ENCODE measurements at places on chromosomes 3 and 15.

- peak; percentile 47 for DNase-seq
Measured at GRCh38 chr15:48413304-48413703, 82.1 kb downstream of the DUT start.

DNA sequence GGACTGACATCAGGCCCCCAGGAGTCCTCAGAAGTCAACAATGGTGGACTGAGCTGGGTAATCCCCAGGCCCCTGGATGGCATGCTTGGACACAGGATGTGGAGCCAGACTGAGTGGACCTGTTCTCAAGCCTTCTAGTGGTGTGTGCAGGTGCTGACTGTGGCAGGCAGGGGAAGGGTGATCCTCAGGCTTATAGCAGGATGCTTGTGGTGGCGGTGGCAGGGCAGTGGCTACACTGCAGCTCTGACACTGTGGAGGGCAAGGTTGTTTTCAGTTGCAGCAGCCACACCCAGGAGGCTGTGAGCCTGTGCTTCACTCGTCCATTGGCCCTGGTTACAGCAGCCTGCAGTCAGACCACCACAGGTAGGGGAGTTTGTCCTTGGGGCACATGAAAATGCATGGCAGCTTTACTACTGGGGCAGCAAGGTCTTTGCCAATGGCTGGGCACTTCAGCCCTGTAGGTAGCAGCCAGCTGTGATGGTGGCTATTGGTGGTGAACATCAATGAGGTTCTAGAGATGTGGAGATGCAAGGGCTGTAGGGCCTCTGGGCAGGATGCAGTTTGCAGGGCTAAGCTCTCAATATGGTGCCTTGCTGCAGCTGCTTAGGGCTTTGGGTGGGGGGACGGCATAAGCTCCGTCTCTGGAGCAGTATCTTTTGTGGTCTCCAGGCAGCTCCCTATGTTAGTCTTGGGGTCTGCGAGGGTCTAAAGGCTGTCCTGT is 17.5 kb upstream of the MYO5A start:
- DNase-seq = no peak

DNA sequence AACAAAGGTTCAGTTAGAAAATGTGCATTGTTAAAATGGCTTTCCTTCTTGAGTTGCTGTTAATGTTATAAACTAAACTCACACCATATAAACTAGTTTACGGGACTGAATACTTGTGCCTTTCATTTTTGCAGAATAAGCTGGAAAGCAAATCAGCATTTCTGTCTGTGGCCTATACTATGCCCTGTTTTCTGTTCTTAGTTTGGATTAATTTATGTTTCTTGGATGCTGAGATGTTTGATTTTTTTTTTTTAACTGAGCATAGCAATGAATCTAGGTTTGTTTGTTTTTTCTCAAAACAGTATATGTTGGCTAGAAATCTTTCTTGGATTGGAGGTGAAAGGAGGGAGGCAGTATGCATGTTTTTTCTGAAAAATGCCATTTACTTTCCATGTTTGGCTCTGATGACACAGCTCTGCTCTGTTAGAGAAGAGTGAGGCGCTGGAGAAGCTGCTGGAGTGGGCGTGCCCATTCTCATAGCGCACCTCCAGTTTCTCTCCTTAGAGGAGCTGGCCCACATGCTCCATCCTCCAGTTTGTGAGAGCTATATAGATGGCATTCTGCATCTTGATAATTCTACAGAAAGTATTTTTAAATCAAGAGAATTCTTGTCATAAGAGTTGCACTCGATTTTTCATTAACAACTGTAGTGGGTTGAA is 423.6 kb upstream of the TPM1 start:
- DNase-seq = no peak

DNA sequence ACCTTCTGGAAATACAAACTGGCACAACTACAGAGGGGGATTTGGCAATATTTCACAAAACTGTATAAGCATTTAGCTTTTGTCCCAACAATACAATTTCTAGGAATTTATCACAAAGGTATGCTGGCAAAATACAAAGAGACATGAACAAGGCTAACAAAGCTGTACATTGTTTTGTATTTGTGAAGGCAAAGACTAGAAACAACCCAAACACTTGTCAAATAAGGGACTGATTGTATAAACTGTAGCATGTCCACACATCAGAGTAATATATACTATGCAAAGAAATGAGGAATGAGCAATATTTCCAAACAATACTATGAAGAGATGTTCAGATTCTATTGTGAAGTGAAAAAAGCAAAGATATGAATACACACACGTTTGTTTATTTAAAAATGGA is 26.4 kb downstream of the CP start:
- DNase-seq = no peak

GRCh38 chr3:197019021-197019420 is 10.6 kb downstream of the MELTF start:
- DNase-seq = no peak

DNA sequence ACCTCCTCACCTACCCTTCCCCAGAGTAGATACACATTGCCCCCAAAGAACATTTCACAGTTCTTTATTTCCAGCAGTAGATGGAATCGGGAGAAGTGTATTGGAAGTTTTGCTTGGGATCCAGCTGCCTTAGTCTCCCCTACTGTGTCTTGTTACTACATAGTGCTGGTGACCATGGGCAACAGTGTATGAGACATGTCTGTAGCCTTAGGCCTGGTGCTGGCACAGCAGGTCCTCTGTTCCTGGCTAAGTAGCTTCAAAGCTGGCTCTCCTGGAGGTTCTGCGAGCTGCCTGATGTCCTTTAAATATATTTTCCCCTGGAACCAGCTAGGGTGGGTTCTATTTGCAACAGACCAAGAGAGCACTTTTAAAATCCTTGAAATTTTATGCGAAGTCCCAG is 174.7 kb downstream of the THSD4 start:
- DNase-seq = no peak

GRCh38 chr3:113556946-113557335 is 24.6 kb downstream of the SIDT1 start:
- DNase-seq = no peak

GRCh38 chr15:42929306-42929848 is 8.8 kb upstream of the TTBK2 start:
- DNase-seq = no peak

GRCh38 chr3:48130321-48130904 is 57.8 kb downstream of the CDC25A start:
- peak; percentile 84 for DNase-seq

GRCh38 chr3:50231581-50231980 is 4.4 kb upstream of the GNAI2 start:
- DNase-seq = no peak

Data from thyroid gland (tissue), 4 donors.